WTC11 (cell line): ENCODE measurements at places on chromosomes 5 and 9.

DNA sequence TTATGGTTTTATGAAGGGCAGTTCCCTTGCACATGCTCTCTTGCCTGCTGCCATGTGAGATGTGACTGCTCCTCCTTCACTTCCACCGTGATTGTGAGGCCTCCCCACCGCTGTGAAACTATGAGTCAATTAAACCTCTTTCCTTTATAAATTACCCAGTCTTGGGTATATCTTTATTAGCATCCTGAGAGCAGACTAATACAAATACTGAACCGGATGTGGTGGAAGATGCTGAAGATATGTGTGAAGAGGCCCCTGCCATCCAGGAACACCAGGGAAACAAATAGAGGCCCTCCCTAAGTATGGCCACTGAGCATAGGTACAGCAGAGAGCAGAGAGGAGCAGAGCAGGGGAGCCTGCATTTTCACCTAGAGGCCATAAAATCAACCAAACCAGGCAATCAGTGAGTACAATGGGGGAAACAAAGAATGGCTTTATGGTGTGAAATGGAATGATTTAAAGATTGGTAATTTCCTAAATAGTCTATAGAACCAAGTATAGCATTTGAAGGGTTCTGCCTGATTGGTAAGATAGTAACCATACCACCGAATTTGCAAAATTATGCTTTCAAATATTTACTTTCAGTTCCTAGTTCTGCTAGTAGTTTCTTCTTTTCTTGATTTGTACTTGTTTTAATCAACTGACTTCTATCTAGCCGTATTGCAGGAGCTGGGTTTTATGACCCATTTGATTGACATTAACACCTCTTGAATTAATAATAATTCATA is 421.6 kb downstream of the IRX1 start:
- no peak for DNase-seq

DNA sequence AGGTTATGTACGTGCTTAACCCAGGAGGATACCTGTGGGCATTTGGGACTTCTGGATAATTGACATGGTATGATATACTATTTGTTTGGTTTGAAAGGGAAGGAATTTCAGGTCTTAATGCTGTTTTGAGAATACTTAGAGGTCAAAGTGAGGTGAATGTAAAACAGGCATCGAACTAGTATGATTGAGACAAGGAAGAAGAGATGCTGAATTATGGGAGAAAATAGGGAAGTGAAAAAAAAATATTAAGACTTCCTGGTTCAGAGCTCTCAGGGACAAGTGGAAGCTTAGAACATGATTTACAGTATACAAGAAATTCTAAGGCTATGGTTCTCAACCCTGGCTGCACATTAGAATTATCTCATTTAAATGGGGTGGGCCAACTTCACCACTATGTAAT is 115.3 kb downstream of the CD180 start:
- no peak for DNase-seq

DNA sequence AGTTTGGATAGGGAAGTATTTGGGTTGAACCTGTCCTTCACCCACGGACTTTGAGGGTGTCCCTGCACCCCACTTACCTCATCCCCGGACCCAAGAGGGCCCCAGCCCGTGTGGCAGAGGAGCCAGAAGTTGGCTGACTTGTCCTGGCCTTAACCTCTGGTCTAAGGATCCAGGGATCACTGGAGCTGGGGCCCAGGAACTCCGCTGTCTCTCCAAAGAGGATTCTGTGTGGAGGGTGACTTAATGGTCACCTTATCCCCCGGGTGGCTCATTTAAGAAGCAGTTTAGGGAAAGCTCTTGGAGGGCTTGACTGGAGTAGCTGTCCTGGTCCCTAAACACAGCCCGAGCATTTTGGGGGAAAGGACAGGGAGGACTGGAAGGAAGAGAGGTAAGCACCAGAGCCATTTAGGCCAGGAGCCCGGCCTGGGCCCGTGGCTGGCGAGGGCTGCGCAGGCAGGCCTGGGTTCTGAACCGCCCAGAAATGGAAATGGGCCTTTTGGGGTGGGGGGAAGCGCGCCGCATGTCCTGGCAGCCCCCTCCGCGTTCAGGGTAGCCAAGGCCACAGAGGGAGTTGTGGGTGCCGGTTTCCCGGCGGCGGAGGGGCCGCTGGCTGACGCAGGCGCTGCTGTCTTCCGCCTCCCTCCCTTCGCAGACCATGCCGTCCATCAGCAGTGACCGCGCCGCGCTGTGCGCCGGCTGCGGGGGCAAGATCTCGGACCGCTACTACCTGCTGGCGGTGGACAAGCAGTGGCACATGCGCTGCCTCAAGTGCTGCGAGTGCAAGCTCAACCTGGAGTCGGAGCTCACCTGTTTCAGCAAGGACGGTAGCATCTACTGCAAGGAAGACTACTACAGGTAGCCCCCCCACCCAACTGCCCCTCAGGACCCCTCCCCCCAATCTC is 2.0 kb downstream of the LHX2 start:
- DNase-seq, result peak; percentile 61

GRCh38 chr9:113522858-113523257 is 59.3 kb downstream of the RGS3 start:
- DNase-seq, result no peak

DNA sequence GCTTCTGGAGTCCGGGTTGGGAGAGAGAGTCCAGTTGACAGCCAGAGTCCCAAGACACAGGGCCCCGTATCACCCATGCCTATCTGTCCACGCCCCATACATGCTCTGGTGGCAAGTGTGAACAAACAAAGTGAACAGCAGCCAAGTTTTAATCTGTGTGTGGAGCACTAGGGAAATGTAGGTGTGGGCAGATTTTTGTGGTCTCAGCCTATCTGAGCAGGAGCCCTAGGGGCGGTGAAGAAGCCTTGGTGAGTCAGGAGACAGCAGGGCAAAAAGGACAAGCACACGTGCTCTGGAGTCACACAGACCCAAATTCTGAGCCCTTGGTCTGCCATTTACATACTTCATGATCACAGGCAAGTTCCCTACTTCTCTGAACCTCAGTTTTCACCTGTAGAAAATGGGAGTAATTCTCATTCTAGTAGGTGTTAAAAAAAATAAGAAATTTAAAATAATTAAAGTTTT is 23.2 kb downstream of the EGR1 start:
- DNase-seq, result no peak

- no peak for DNase-seq
Measured at GRCh38 chr9:3007326-3007725, 163.4 kb upstream of the PUM3 start.

- DNase-seq, result no peak
Measured at GRCh38 chr9:133621725-133622267, 12.6 kb upstream of the FAM163B start.

DNA sequence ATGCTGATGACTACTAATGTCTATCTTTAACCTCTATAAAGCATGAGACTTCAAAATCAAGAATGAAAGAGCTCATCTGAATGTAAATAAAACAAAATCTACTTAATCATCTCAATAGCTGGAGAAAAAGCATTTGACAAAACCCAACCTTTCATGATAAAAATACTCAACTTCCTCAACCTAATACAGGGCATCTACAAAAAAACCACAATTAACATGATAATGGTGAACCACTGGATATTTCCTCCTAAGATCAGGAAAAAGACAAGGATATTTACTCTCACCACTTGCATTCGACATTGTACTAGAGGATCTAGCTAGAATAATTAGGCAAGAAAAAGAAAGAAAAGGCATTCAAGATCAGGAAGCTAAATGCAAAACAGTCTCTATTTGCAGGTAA is 49.3 kb downstream of the FAM169A start:
- no peak for DNase-seq

DNA sequence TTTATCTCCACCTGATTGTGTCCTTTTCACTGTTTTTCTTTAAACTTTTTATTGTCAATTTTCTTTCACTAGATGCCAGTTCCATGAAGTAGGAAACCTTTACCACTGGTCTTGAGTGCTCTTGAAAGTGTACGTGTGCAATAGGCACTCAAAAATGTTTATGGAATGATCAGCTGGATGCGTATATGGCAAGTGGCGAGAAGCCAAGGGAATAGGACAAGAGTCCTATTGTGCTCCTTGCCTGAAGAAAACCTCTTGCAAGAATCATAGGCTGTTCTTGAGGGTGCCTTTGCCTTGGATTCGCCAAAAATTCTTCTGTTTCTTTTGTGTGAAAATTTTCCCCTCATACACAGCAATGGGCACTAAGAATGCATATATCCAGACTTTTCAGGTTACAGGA is 97.7 kb downstream of the GHR start:
- DNase-seq, result no peak

- DNase-seq, result no peak
Measured at GRCh38 chr5:151318850-151319732, 15.5 kb upstream of the SLC36A3 start.

- DNase-seq, result peak; percentile 53
Measured at GRCh38 chr5:39716532-39717028, 291.8 kb upstream of the DAB2 start.

- DNase-seq, result no peak
Measured at GRCh38 chr5:116076496-116076895, 8.3 kb upstream of the COMMD10 start.

DNA sequence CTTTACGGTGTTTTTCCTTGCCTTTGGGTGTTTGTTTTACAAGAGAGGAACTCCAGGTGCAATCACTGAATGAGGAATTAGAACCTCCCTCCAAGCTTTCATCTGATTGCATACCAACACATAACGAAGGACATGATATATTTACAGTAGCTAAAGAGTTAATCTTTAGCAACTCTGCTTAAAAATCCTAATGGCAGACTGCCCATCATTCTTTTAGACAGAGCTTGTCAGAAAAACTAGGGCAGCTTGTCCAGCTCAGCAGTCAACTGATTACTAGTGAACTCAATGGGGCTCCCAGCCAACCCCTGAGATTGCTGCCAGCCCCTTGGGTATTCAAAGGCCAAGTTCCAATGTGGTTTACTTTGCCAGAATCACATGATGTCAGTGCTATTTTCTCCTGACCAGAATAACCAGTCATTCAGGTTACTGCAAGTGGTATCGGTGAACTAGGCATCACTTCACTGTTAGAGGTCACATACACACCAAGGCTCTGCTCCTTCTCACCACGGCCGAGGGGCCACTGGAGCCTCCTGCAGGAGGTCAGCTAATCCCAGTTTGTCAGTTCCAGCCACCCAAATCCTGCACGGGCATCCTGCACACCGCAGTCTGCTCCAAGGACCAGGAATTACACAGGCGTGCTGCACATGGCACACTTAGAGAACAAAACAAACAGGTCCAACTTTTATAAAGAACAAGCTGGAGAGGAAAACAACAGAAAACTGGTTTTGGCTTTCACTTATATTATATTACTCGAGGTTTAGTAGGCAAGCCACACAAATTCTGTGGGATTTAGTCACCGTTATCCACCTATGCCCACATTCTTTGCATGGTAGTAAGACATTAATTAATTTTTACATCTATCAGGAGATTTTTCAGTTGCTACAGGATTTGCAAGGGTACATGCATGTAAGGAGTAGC is 62.5 kb downstream of the NFIB start:
- DNase-seq, result peak; percentile 27

DNA sequence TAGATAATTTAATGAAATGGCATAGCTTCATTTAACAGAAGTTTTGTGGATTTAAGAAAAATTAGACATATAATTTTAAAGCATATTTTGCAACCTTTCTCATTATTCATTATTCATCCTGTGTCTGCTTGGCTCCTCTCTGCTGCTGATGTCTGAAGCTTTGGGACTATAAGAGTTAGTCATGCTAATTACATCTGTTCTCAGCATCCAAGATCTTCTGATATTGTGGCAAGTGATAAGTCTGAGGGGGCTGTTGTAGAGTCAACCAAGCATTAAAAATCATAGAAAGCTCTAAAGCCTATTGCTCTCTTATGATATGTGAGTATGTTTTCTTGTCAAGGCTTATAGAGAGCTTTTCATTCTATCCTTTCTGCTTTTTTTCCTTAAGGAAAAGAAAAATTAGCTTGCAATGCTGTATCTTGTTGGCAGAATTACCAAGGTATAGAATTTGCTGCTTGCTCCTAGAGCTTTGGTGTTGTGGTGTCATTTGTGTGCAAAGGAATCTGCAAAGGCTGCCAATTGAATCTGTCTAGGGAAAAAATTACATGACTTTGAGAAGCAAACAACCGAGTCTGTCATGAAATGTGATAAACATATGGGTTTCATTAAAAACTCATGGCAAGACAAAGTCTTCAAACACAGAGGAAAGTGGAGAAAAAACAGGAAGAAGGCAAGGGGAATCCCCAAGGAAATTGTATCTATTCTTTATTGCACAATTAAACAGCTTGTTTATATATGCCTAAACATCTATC is 156.1 kb upstream of the DAB2 start:
- no peak for DNase-seq

DNA sequence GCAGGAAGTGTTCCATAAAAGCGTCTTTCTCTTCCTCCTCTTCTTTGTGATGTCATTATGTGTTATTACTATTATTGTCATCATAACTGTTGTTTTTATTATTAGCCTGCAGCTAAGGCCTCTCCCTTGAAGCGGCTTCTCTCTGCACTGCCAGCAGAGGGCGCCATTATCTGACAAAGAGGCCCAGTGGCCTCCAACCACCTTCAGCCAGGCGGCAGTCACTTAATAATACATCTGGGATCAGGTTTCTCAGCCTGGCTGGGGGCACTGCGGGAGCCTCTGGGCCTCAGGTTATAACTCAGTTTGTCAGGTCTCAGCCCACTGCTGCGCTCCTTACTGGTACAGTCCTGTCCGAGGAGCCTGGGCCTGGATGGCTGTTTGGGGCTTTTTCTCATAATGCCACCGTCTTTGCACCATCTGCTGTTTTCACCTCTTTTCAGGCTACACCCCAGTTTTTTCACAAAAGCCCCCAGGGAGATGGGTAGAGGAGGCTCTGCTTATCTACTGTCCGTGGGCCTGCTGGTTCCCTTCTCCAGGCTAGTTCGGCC is 281.9 kb downstream of the NSG2 start:
- peak; percentile 92 for DNase-seq

DNA sequence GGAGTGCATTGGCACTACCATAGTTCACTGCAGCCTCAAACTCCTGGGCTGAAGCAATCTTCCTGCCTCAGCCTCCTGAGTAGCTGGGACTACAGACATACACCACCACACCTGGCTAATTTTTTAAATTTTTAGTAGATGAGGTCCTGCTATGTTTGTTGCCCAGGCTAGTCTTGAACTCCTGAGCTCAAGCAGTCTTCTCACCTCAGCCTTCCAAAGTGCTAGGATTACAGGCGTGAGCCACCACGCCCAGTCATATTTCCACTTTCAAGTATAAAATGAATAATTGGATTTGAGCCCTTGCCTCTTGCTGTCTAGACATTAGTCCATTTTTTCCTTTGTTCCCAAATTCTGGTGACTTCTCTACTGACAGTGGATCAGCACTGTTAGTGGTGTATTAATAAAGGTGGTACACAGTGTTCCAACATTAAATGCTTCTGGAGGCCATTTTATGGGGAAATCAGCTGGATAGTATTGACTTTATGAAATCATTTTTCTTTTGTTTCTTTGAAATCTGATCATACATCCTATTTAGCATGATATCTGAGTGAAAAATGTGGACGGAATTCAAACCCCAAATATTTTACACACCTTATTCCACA is 15.9 kb downstream of the ATP6V0E1 start:
- DNase-seq, result no peak

GRCh38 chr9:98521141-98521540 is 187.6 kb downstream of the GABBR2 start:
- no peak for DNase-seq
